ENCODE measurements at places on chromosomes 1 and 21.

DNA sequence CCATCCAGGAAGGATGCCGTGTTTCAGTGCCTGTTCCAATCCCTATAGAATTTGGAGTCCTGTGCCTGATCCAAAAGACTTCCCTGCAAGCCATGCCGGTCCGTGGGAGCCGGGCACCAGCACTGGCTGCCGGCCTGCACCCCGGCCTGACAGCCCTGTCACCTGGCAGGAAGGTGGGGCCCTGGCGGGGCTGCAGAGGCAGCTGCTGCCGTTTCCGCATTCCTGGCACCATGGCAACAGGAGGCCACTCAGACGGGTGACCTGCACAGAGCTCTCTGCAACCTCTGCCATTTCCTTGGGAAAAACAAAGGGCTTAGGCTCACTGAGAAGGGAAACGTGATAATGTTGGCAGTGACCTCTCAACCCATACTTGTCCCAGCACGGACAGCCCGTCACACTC is 63.2 kb upstream of the TMEM51 start:
- no peak for DNase-seq

- DNase-seq = no peak
Measured at GRCh38 chr1:58304346-58304975, 242.1 kb downstream of the OMA1 start.

GRCh38 chr1:8004803-8005573 is 21.1 kb downstream of the ERRFI1 start:
- peak; percentile 45 for DNase-seq

DNA sequence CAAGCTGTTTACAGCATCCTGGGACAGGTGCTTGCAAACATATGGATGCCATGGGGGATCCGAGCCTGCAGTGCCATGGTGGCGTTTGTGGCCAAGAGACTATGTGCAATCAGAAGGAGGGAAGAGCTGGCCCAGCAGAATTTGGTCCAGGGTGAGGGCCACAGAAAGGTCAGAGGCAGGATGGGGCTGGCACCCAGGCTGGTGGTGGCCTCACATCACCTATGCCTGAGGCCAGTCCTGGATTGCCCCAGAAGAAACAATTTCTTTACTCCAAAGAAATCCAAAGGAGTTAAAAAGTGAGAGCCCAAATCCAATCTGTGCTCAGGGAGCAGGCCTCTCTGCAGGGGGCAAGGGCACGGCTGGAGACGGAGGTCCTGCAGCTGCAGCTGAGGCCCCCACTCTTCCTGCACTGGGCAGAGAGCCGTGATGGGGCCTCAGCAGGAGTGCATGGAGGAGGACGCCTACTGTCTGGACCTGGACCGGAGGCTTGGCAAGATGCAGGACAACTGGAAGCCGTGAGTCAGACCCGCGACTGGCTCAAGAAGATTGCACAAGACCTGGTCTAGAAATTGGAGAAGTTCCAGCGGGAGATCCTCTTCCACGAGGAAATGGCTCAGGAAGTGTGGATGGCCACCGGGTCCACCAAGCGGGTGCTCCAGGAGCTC is 163.5 kb downstream of the RYR2 start:
- no peak for DNase-seq

GRCh38 chr1:206049919-206050600 is 2.9 kb upstream of the RHEX start:
- DNase-seq = no peak

- DNase-seq = no peak
Measured at GRCh38 chr1:91165033-91165654, 143.3 kb upstream of the ZNF644 start.

GRCh38 chr1:156062189-156062588 is 1.2 kb downstream of the RAB25 start:
- DNase-seq = no peak

DNA sequence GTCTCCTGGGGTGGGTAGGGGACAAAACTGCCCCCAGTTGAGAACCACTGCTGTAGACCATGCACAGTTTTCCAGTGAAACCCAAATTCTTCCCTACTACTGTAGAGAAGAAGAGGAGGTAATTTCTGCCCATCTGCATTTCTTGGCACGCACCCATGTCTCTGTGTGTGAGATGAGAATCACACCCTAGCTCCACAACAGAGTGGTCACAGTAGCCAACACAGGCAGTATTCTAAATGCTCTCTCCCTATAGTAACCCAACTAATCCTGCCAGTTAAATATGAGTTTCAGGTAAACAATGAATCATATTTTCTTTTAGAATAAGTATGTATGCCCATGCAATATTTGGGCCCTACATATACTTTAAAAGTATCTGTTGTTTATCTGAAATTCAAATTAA is 1.2 kb upstream of the CAPN2 start:
- DNase-seq = no peak

DNA sequence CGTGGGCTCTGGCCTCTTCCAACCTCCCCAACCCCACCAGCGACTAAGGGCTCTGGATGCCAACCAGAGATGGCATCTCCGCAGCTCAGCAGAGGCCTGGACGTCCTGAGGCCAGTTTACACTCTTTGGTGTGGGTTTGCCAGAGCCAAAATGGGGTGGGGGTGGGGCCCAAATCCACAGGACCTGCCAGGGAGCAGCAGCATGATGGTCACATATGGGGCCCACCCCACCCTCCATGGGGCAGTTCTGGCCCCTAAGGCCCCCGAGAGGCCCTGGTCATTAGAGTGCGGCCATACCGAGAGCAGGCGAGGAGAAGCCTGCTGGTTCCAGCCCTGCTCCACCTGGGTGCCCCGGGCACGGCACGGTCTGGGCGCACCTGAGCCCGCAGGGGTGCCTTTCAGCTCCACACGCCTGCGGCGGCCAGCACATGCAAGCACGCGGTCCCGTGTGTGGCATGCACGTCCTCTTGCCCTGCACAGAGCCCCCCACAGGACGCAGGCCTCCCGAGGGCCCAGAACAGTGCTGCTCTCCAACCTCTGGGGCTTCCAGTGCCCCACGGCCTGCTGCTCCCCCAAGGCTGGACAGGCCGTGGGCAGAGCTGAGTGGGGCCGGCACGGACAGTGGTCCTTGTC is 4.8 kb downstream of the C1QTNF12 start:
- no peak for DNase-seq

DNA sequence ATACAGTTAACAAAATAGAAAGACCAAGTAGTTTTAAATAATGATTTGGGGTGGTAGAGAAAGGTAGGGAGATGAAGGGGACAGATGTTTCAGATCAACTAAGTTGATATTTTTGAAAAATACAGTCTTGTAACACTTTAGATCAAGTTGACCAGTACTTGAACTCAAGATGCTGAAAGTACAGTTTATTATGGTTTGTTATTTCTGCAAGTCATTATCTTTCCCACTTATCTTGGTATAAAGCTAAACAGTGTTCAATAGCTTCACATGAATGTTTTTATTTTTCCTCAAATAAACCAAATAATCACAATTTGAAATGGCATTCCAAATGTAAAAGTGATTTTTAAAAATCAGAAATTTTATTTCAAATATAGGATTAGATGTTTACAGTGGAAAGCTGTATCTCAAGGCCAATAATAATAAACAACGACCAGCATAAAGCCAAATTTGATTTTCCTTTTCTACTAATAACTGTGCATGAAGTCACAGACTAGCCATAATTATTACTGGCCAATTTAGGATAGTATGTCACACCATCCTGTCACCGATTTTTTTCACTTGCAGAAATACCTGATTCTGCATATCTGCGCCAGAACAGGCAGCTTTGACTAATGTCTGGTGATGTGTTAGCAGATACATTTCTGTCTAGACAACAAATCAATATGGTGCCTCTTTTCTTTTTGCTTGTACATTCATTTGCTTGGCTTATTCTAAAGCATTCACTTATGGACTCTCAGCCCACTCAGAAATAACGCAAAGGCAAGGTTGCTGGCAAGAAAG is 320.2 kb downstream of the TM2D1 start:
- no peak for DNase-seq

- no peak for DNase-seq
Measured at GRCh38 chr1:7680207-7680954, 90.7 kb upstream of the VAMP3 start.

DNA sequence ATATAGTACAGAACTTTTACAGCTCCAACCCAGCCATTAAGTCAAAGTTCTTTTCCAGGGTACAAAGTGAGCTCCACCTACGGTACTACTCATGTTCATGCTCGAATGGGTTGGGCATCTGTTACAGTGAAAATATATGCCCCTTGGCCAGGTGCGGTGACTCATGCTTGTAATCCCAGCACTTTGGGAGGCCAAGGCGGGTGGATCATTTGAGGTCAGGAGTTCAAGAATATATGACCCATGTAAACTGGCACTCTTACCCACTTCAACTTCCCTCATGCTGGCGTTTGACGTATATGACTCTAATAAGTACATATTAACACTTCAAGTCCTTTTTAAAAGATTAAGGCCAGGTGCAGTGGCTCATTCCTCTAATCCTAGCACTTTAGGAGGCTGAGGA is 71.3 kb upstream of the PKN2 start:
- no peak for DNase-seq

GRCh38 chr1:5947071-5947821 is 45.0 kb downstream of the NPHP4 start:
- DNase-seq = no peak

GRCh38 chr1:178500936-178501554 is 4.3 kb upstream of the CLEC20A start:
- no peak for DNase-seq

DNA sequence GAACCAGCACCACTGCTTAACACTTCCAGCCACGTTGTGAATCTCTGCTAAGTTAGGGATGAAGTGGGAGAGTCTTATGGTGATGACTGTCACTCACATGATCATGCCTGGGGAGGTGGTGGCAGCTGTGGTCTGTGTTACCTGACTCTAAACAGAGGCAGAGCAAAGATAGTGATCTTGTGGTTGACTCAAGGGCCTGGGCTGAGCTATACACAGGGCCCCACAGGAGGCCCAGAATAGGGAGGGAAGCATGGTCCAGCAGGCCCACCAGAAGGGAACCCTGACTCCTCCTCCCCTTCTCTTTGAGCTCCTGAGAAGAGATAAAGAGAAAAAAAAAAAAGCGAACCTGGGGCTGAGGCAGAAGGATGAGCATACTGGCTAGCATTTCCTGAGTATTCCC is 55.0 kb downstream of the PLXNA2 start:
- no peak for DNase-seq

DNA sequence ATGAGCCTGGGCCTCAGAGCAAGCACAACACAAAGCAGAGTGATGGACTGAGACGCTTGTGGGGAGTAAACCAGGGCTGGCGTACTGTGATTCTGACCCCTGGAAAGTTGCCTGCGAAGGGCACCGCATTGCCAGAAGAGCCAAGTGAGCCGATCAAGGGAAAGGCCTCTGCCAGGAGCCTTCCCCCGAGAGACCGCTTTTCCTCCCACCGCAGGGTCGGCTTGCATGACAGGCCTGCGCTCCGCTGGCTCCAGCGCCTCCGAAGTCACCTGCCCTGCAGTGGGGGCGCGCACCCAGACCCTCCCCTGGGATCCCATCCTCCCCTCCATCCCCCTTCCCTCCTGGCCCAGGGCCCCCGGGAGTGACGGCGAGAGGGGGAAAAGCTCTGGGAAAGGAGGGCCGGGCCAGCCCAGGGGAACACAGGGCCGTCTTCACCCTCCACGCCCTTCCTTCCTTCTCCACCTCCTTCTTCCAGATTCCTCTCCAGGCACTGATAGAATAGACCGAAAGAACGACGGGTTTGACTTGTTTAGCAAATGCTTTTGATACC is 165.0 kb downstream of the TRIM33 start:
- DNase-seq = no peak

GRCh38 chr1:176800978-176801513 is 338.1 kb downstream of the PAPPA2 start:
- no peak for DNase-seq

GRCh38 chr1:200862713-200863415 is 9.9 kb upstream of the GPR25 start:
- no peak for DNase-seq

DNA sequence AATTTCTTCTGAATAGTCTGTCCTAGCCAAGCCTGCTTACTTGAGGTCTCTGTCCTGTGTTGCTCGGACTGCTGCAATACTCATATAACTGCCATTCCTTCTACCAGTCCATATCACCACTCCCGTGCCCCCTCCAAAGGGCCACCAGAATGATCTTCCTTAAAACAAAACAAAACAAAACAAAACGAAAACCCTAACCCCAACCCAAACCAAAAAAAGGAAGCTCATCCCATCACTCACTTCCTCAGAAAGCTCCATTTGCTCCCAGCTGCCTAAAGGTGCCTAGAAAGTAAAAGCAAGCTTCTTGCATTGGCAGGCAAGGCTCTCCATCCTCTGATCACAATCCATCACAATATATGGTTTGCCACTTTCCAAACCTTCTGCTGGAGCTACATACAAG is 20.3 kb downstream of the USP24 start:
- DNase-seq = no peak

DNA sequence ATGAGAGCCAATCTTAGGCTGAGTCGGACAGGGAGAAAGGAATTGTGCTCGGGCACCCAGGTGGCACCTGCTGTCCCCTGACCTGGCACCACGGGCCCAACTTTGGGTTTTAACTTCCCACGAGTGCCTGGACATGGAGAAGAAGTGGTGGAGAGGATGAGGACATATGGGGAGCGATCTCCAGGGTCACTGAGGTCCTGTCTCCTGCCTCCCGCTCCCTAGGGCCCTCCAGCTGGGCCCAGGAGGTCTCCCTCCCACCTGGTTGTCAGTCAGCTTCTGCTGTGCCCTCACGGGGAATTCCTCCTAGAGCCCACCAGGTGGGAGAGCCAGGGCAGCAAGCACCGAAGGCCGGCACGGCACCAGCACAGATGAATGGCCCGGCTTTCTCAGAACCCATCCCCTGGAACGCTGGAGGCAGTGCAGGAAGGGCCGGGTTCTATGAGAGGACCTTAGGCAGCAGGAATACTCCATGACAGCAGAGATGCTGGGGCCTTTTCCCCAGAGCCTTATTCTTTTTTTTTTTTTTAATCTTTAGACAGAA is 435.5 kb downstream of the CAMTA1 start:
- DNase-seq = no peak

- DNase-seq = no peak
Measured at GRCh38 chr1:200779326-200779725, 40.6 kb downstream of the CAMSAP2 start.

DNA sequence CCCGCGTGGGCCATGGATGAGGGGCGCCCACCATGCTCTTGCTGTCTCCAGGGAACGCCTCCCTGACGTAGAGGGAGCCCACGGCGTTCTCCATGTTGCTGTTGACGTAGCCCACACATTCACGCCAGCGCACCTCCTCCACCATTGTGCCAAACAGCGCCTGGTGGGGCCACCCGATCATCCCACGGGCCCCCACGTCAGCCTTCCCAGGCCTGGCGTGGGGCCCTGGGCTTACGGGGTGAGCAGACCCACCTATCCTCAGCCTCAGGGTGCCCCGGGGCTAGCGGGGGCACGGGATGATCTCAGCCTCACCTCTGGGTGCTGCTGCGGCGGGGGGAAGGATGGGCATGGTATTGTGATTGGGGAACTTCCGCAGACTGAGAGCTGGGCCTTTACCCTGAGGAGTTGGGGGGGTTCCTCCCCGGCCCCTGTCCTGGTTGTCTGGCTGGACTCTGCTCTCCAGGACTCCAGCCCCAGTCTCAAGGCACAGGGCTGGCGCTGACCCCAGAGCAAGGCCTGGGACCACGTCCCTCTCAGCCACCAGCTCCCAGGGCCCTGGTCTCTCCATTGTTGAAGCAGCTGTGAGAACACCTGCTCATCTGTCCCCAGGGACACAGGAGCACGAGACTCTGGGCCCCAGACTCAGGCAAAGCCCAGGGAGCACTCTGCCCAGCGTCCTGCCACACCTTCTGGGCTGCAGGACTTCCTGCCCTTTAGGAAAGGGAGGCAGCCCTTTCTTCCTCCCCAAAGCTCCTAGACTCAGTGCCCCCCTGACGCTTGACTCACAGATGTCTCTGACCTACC is 10.2 kb downstream of the PRXL2B start:
- peak; percentile 28 for DNase-seq

All from NCI-H1436 treated with DMSO at 0.1 percent for 48 hours (cell line).